NCI-H2029 (cell line): ENCODE measurements at places on chromosomes 7 and 10.

- DNase-seq: no peak
Observed at GRCh38 chr7:130996205-130996832, 262.3 kb upstream of the KLF14 start.

DNA sequence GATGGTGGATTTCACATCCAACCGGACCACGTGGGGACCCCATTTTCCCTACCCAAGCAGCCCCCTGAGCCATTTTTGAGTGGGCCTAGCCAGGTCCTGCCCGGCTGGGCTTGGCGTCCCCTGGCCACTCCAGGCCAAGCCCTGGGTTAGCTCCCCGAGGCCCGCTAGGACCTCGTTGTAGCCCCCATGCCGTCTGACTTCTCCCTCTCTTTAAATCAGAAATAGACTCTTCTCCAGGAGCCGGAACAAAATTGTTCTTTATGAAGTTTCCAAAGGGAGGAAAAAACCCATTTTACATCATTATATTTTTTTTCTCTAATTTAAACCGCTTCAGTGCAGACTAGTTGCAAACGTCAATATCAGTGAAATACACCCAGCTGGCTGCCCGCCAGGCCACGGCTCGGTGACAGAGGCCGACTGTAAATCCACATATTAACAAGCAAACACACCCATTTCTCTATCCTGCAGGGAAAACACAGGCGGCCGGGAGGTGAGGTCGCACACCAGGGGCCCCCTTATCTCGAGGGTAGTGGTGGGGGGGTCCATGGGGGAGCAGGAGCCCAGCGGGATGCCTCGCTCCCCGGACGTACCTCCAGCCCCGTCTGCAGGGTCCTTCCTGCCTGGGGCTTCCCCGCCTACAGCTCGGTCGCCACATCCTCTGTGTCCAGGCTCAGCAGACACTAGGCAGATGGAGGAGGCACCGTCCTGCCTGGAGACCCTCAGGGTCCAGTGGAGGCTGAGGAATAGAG lies 72.7 kb downstream of the ELFN1 start:
- DNase-seq: peak; percentile 29

DNA sequence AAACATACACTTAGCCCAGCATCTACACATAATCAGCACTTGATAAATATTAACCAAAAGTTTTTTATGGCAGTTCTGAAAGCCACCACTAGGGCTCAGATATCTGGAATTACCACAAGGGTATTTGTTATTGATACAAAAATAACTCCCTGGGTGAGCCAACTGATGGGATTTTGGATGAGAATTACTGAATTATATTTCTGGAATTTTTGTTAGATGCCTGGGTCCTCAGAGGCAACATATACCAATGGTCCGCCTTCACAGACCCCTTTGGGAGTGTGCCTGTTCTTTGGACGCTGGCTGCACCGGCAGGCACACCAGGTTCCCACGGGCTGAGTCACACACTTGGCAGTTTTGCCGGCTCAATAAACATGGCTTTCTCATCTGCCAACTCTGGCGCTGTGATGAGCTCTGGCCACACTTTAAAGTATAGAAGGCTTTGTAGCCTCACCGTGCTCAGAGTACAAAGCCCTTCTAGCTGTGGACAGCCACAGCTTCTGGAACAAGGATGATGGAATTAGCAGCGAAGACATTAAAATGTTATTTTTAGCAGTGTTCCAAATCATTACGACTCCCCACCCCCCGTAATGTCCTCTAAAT lies 24.5 kb upstream of the EEPD1 start:
- DNase-seq: peak; percentile 90

DNA sequence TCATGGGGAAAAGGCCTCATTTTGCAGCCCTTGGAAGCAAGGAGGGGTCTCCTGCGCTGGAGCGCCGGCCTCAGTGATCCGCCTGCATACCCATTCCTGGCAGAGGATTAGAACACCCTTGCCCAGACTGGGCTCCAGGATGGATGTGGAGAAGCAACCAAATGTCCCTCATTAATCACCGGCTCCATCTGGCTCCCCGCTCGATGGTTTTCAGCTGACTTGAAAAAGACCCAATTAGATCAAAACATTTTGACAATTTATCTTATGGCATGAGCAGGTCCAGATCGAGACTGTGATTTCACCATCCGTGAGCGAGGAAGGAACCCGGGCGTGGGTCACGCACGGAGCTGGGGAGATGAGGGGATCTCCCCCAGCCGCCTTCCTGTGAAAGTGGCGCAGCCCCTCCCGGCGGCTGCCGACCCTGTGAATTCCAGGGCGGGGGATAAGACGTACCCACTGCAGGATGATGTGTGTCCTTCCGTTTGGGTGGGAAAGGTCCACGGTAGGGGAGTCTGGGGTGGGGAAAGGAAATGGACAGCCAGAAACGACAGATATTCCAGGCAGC lies 141.6 kb downstream of the EMX2 start:
- no peak for DNase-seq

DNA sequence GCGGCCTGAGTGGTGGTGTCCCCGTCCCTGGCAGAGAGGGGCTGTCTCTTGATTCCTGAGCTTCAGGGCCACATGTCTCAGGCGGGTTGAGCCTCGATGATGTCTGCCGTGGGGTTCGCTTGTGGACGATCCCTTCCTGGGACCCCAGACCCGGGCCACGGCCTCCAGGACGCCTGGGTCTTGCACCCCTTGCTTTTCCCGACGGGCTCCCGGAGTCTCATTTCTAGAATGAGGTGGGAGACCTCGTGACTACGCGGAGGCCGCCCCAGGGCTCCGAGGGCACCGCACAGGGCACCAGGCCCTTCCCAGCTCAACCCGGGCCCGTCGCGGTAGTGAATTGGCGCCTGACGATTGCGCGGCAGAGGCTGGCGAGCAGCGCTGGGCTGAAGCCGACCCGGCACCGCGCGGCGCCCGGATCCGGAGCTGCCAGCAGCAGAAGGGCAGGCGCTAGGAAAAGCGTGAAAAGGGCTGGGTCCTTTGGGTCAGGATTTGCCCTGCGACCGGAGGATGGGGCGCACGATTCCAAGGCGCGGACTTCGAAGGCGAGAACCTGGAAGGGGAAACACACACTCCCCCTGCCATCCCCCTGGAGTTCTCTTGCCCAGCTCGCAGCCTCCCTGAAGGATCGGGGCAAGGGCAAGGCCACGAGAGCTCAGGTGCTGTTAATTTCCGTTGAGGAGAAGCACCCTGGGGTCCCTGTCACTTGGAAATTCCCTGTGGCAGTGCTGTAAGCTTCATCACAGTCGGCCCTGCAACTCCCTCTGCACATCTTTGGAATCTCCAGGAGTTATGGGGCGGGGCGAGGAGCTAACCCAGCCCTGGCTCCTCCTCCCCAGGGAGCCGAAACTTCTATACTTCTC lies 15.5 kb downstream of the TLX1 start:
- no peak for DNase-seq

GRCh38 chr7:80847027-80847426 lies 71.8 kb downstream of the SEMA3C start:
- DNase-seq: no peak

DNA sequence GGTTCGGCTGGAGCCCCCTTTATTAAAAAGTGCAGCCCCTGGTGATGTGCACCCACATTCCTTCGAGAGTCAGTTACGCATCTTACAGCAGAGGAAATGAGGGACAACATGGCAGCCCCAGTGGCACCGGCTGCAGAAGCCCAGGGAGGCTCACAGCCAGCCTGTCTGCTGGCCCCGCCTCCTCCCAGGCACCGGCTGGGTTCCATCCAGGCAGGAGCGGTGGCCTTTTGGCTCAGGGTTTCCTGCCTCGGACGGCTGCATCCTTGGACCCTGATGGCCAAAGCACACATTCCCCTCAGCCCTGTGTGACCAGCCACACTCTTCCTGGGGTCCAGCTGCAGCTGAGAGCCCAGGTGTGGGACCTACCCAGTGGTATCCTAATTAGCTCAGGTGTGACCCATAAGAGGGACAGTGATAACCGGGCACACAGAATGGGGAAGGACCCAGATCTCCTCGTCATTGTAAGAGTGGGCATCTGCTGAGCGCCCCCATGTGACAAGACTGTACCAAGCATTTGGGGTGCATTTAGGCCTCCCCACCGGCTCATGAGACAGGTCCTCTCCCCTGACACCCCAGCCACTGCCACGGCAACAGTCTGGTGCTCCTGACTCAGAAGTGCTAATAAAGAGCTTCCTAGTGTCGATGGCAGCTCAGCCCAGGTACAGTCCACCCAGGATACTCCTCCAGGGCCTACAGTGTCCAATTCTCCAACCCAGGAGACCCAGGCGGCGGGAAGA lies 63.3 kb upstream of the CHST15 start:
- DNase-seq: no peak

GRCh38 chr7:104983076-104983577 lies 30.9 kb upstream of the KMT2E start:
- peak; percentile 55 for DNase-seq

GRCh38 chr10:109647627-109648026 lies 275.7 kb downstream of the XPNPEP1 start:
- DNase-seq: no peak

GRCh38 chr10:35368485-35369048 lies 32.3 kb downstream of the CCNY start:
- DNase-seq: no peak

DNA sequence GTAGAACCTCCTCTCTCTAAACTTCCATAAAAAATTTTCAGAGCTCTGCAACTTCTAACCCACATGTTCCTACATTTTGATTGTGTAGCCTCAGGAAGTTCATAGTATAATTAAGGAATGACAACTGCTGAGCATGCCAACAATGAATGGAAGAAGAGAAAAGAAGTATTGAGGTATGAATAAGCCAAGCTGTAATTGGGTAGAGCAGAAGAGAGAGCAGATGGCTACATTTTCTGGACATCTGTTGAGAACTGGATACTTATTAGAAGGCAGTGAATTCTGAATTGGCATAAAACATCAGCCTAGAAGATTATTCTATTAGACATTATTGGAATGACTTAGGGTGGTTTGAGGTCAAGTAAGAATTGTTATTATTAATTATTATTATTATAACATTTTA lies 728.3 kb upstream of the PHF14 start:
- no peak for DNase-seq

DNA sequence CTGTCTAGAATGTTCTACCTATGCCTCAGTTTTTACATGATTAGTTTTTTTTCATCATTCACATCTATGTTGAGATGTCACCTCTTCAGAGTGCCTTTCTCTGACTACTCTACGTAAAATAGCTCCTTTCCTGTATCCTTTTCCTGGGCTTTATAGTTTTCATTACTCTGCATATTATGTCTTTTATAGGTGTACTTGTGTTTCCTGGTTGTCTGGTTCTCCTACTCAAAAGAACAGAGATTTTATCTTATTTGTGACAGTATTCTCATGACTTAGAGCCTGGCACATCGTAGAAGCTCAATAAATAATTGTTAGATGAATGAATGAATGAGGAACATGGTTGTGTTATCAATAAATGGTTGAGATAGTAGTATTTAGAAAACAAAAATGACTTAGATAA lies 17.9 kb downstream of the STEAP1 start:
- DNase-seq: no peak

DNA sequence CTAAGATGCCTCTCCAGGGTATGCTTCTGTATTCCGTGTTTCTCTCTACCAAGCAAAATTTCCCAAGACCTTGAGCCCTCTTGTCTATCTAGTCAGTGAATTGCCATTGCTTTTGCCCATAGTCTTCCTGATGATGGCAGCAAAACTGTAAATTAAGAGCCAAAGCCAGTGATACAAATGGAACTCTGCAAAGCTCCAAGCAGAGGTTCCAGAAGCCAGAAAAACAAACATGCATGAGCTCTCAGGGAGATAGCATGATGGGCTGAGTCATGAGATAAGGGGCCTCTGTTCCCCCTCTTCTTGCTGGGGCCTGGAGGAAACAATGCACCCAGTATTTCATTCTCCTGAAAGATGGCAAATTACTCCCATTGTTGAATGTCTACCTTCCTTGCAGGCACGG lies 24.7 kb downstream of the LSMEM1 start:
- DNase-seq: no peak

DNA sequence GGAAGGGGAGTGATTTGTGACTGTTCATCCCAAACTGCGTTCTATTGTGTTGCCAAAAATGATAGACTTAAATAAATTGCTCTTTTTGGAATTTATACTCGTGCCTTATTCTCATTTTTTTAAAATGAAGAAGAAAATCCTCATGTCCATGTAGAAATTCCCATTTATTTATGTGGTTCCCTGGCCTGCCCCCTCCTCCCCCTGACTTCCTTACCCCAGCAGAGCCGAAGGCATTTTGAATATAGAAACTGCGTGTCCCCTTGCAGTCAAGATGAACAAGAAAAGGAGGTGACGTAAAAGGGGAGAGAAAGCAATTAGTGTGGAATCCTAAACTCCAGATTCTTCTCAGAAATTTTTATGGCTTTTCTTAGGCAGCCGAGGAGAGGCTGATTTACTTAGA lies 126.1 kb downstream of the FAM204A start:
- DNase-seq: no peak
